NCI-H748 treated with DMSO at 0.1 percent for 48 hours (cell line): ENCODE measurements at places on chromosomes 7 and 10.

DNA sequence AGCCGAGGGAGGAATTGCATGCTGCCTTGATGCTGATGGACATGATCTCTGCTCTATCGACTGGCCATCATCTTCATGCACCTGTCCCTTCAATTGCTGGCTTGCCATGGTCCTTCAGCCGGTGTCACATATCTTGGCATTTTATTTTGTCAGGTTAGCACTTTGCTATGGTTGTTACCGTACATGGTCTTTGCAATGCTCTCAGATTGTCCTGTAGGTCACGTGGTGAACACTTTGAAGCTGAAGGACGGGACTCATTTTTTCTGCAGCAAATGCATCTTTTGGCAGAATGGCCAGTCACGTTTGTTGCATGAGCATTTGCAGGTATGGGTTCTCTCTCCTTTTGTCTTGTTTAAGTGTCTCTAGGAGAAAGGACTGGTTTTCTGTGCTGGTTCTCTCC is 326.8 kb upstream of the SHH start:
- DNase-seq = no peak

DNA sequence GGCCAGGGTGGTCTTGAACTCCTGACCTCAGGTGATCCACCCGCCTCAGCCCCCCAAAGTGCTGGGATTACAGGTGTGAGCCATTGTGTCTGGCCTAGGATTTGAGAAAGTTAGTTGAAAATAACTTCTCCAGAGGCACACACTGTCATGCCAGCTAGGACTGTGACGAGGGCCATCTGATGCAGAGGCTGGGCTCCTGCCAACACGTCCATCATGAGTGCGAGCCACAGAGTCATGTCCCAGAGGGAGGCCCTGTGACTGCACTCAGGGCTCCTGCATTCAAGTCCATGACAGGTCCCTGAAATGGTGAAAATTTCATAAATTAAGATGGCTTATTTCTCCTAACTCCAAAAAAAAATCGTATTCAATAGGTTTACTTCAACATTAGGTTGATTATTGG is 17.1 kb downstream of the C10orf120 start:
- no peak for DNase-seq

GRCh38 chr7:125396466-125397151 is 467.0 kb upstream of the POT1 start:
- no peak for DNase-seq

DNA sequence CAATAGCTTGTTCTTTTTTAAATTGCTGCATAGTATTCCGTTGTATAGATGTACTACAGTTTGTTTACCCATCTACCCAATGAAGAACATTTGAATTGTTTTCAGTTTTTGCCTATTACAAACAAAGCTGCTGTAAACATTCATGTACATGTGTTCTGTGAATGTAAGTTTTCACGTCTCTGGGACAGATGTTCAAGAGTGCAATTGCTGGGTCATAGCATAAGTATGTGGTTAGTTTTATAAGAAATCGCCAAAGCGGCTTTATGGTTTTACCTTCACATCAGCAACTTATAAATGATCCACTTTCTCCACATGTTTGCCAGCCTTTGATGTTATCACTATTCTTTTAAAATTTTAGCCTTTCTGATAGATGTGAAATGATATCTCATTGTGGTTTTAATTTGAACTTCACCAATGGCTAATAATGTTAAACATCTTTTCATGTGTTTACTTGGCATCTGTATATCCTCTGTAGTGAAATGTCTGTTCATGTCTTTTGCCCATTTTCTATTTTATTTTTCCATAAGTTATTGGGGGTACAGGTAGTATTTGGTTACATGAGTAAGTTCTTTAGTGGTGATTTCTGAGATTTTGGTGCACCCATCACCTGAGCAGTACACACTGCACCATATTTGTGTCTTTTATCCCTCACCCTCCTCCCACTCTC is 73.5 kb downstream of the TBXAS1 start:
- no peak for DNase-seq

GRCh38 chr10:103580011-103580410 is 86.5 kb downstream of the NEURL1 start:
- no peak for DNase-seq

DNA sequence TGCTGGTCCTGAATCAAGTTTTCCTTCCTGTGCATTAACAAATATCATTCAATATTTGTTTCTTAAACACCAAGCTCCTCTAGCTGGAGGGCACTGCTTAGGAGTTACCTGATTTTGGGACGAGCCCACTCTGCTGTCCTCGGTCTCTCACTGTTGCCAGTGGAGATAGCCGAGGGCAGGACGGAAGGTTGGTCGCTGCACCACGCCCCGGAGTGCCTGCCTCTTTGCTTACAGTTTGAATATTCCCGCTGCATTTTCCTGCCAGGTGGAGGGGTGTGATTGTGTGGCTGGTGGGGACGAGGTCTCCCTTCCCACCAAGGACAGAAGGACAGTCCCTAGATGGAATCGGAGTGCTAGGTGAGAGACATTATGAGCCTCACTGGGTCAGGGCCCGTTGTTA is 201.5 kb downstream of the DNAJB6 start:
- DNase-seq = no peak

DNA sequence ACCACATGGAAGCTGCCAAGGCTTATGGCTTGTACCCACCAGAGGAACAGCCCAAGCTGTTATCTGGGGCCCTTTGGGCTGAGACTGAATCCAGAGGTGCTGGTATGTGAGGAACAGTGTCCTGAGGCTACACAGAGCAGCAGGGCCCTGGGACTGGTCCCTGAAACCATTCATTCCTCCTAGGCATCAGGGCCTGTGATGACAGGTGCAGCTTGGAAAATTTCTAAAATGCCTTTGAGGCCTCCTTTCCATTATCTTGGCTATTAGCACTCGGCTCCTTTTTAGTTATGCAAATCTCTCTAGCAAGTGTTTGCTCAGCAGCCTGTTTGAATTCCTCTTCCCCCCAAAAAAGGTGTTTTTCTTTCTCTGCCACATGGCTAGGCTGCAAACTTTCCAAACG is 1151.7 kb upstream of the LRRN3 start:
- no peak for DNase-seq

DNA sequence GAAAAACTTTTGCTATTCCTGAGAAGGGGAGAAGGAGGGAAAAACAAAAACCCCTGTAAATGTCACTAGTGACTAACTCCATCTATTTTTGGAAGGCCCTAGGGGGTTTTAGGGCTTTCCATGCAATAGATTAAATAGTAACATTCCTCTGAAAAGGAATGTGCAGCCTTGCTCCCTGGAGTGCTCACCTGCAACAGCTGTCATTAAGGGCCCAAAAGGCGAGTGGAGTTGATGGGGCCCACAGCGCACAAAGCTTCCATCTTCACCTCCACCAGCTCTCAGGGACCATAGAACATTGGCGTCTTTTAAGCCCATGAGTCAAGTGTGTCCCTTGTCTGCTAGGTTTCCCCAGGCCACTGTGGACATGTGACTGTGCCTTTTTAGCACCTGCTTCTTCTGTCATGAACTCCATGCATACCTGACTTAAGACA is 58.0 kb upstream of the IL6 start:
- no peak for DNase-seq

GRCh38 chr7:151700586-151701165 is 176.2 kb downstream of the PRKAG2 start:
- no peak for DNase-seq

GRCh38 chr10:30455816-30456215 is 21.8 kb downstream of the MAP3K8 start:
- no peak for DNase-seq

GRCh38 chr7:80330434-80330833 is 181.4 kb downstream of the GNAT3 start:
- no peak for DNase-seq

DNA sequence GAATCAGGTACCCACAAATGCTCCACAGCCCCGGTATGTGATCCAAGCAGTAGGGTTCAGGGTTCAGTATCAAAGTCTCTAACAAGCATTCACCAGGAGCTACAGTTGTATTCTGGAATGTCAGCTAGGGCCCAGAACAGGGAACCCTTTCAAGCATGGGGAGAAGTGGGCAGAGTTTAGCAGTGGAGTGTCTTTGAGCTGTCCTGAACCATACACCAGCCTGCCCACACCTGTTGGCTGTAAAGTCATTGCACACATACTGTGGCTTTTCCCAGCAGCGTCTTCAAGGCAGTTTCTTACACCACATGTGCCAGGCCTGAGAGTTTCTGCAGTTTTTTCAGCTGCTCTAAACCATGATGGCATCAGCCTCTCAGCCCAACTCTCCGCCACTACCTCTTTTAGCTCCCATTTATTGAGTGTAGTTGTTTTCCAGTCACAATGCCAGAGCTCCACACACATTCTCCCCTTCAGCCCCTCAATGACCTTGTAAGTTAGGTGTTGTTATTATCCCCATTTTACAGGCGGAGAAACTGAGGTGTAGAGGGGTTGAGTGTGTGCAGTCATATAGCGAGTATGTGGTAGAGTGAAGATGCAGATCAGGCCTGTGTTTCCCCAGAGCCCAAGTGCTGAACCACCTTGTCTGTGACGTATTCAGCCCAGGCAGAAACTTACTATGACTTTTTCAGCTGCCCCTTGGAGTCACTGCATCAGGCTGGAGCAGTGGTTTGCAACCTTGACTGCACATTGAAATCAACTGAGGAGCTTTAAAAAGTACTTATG is 83.1 kb downstream of the CHN2 start:
- no peak for DNase-seq

- no peak for DNase-seq
Observed at GRCh38 chr7:37193087-37193774, 255.4 kb downstream of the ELMO1 start.

- DNase-seq = no peak
Observed at GRCh38 chr7:93894966-93895640, 4.5 kb upstream of the TFPI2 start.

DNA sequence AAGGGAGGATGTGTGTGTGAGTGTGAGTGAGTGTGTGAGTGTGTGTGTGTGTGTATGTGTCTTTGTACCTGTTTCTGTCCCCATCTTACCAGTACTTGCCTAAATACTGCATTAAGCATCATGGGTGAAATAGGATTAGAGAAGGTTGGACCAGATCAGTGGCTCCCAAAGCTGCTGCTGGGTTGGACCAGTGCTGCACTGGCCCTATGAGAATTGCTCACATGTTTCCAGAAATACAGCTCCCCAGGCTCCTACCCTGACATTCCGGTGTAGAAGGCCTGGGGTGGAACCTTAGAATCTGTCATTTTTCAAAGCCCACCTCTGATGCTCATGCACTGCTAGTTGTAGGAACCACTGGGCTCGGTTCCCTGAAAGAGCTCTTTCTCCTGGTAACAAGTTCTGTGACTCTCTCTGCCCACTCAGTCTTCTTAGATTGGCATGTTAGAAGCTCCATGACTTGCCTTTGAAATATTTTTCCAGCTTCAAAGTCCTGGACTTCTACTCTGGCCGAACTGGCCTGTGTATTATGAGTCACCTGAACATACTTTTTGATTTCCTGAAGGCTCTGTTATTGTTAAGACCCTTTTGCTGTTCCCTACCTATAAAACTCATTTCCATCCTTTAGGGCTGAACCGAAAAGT is 224.7 kb downstream of the CUX1 start:
- no peak for DNase-seq

DNA sequence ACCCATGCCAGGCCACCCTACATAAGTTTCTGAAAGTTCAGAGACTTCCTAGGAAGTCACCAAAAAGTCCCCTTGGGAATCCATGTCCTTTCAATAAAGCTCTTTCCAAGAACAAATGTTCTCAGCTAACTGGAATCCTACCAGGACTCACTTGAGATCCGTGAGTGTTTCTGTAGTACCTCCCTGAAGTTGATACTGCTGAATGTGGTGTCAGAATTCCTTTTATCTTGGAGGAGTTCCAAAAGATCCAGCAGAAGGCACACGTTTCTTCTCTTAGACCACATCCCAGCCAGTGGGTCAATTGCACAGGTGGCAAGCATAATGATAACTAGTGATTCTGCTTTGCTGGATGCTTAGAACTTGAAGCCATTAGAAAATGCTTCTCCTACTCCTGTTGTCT is 689.7 kb upstream of the IGFBP3 start:
- no peak for DNase-seq

DNA sequence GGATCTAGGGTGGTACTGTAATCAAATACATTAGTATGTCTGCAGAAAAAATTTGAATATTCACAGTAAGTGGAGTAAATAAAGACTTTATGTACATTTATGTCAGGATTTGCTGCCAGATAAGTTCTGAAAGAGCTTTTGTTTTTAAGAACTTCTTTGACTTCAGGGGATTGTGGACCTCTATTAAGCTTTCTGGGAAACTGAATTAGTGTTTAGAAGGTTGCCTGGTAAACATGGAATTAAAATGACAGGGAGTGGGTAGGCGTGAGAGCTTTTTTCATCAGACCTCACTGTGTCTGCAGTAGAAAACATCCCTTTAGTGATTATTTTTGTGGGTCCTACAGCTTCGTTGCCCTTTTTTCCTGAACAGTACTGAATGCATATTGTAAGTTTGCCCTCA is 15.7 kb downstream of the SDHAF3 start:
- DNase-seq = no peak

- no peak for DNase-seq
Observed at GRCh38 chr10:60908031-60908430, 36.0 kb downstream of the RHOBTB1 start.

DNA sequence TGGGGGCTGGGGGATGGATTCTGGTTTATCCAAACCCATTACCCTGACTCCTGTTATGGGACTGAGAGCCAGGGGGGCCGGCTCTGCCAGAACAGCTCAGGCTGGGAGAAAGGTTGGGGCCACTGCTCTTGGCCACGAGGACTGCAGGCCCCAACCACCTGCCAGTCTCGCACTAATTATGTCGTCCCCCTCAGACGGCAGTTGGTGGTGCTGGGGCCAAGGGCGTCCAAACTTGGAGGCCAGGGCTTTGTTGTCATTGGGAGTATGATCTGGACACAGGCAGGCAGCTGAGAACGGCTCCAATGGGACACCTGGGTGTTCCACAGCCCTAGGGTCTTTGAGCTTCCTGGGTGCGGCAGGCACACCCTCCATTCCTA is 34.7 kb downstream of the DRGX start:
- no peak for DNase-seq

DNA sequence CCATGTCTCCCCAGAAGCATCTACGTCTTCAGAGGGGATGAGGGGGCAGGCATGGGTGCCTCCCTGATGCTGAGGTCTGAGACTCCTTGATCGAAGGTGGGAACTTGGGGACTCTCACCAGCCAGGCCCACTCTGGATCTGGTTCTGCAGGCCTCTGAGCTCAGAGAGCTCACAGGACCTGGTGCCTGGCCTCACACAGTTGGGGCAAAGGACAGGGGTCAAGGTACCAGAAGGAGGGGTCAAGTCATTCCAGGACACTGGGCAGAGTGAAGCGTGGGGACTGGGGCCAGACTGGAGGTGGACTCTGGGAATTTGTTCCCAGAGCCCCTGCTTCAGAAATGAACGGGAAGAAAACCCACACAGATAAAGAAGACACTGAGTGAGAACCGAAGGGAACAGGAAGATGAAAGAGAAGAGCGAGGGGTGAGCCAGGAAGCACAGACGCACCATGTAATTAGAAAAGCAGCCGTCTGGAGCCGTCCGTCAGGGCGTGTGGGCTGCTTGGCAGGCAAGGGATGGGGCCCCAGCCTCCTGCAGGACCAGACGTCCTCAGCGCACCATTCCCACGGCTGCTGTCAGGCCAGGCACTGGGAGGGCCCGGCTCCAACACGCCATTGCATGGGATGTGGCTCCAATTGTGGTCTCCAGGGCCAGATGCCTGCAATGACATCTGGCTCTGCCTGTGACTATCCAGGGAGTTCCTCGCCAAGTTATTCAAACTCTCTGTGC is 47.7 kb downstream of the ZCCHC24 start:
- DNase-seq = no peak
